ENCODE measurements at places on chromosomes 2 and 18.

GRCh38 chr18:50133526-50133925 is 61.4 kb downstream of the MYO5B start:
- DNase-seq = no peak

DNA sequence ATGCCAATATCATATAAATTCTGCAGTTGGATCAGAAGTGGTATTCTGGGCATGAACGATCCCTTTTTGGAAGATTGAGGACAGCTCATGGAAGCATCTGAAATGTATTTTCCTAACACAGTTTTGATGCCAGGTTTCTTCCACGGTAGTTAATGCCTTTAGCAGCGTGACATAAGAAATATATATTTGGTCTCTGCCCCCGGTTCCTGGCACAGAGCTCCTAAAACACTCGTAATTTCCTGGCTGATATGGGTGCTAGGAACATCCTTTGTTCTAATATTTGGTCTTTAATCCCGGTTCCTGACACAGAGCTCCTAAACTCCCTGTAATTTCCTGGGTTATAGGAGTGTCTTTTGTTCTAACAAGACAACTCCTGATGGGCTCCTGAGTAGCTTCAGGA is 8.2 kb upstream of the CABLES1 start:
- no peak for DNase-seq

DNA sequence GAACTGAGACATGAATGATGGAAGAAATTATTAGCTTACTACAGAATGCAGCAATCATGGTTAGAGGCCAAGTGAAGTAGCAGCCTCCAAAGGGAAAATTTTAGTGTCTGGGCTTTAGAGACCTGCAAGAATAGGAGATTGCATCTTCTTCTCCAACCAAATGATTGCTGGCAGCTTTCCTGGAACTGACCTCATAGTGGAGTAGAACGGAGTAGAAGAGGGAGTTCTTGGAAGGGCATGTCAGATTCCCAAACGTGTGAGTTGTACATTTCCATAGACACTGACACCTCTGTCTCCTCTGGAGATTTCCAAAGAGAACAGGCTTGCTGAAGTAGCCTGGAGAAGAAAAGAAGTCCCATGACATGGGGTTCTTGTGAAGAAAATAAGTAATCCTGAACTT is 169.8 kb upstream of the ERBB4 start:
- DNase-seq = no peak

GRCh38 chr2:226475650-226476049 is 324.0 kb downstream of the IRS1 start:
- DNase-seq = no peak

DNA sequence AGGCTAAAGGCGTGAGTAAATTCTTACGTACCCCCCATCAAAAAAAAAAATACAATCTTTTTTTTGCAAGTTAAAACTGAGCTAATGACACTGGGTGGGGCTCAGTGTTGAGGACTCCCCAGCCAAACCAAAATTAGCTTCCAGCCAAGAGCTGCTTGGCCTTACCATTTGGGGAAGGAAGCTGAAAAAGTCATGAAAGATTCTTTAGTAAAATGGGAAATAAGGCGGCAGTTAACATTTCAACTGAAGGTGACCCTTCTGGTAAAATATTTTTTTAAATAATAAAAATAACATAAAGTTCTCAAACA is 16.4 kb downstream of the SMAD7 start:
- no peak for DNase-seq

DNA sequence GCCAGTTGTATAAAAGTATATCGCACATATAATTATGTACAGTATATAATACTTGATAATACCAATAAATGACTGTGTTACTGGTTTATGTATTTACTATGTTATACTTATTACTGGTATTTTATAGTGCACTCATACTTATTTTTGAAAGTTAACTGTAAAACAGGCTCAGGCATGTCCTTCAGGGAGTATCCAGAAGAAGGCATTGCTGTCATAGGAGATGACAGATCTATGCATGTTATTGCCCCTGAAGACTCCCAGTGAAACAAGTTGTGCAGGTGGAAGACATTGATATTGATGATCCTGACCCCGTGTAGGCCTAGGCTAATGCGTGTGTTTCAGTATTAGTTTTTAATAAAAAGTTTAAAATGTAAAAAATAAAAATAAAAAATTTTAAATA is 20.3 kb upstream of the ASXL3 start:
- DNase-seq = no peak

GRCh38 chr2:148607566-148607965 is 37.0 kb upstream of the EPC2 start:
- peak; percentile 52 for DNase-seq

DNA sequence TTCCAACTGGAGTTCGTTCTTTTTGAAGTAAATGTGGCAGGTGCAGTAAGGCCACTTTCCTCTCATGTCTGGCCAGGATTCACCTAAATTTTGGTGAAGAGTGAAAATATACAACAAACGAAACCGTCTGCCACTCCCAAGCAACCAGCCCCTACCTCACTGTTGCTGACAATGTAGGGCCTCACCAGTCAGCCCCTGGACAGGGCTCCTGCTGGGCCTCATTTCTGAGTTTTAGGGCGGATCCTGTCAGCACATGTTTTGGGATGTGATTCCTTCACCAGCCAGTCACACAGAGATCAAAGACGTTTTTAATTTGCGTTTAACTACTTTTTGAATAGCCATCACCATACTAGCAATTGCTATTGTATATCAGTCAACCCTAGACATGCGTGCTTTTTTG is 185.0 kb downstream of the WDR7 start:
- no peak for DNase-seq

DNA sequence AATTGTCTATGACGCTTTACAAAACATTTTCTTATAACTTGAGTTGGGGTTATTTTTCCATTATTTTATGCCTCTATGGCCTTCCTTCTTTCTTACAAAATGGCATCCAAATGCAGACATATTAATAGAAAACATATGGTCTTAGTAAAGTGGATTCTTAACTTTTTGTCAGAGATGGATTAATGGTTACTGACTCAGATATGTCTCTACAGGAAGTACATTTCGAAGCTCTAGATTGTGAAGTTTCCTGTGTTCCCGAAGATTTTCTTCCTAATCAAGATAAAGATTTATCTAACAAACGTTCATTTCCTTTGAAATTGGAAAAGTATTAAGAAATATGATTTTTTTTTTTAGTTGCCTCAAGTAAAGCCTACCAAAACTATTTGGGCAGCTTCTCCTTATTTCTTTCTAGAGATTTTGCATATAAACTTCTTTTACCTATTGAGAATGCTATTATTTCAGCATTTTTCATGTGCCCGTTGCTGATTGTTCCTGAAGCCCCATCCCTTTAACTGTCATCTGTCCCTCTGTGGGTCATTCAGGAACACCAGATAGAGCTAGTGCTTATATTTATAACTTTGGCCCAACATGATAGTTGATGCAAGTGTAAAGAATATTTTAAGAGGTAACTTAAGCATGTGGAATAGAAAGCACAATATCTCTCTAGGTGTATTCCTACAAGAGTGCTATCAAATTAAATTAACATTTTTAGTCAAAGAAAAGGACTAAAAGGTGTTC is 498.0 kb downstream of the CCDC85A start:
- no peak for DNase-seq

DNA sequence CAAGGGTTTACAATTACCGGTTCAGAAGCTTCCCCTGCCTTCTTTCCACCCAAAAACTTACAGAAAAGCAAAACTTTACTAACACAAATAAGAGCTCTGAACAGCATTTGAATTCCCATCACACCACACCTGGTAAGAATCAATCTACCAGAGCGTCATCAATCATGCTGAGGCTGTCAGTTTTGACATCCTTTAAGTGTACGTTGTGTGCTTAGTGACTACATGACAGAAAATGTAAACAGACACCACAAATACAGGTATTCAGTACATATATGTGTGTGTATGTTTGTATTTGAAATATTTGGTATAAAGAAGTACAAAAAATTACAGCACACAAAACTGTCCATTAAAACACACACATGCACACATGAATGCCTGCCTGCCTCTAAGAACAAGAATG is 523.5 kb downstream of the TMEM182 start:
- DNase-seq = no peak

DNA sequence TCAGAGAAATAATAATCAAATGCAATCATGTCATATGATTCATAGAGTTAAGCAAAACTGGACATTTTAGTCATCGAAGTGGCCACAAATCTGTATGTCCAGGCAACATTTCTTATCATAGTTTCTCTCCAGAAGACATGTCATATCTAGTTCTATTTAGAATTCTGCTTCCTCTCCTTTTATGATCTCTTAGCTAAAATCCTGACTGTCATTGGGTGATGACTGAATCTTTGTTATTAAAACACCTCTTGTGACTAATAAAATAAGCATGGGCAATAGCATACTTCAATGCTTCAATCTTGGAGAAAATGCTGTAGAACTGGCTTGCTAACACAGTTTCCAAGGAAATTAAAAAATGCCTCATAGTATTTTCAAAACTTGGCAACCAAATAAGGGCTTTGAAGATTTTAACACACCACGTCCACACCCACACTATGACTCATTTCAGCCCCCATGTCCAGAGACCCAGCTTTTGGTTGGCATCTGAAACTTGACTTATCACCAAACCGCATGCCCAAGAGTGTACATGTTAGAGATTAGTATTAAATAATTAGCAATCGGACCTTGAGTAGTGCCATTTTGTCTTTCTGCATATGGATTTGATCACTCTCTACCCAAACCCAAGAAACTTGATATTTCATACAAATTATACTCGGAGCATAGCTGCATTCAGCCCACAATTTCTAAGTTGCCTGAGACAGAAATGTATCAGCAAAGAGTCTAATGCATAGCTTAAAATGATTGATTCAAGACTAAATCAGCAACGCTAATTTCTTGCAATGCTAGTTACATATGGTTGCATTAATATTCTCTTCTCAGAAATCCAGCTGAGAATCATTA is 106.5 kb upstream of the ETAA1 start:
- no peak for DNase-seq

DNA sequence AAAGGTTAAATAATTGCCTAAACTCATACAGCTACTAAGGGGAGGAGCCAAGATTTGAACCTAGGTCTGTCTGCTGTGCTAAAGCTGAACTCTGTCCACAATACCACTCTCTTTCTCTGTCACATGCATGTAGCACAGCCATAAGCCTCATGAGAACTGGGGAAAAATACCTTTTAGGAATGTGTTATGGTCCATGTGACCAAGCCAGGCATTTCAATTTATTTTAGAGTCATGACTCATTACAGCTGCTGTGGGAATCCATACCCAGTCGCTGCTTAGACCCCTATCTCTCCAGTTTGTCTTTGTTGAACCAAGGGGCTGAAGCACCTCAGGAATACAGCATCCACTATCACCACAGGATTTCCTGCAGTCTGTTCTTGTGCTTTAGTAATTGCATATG is 200.0 kb upstream of the SIX3 start:
- no peak for DNase-seq

GRCh38 chr18:77267969-77268368 is 18.3 kb downstream of the GALR1 start:
- no peak for DNase-seq

DNA sequence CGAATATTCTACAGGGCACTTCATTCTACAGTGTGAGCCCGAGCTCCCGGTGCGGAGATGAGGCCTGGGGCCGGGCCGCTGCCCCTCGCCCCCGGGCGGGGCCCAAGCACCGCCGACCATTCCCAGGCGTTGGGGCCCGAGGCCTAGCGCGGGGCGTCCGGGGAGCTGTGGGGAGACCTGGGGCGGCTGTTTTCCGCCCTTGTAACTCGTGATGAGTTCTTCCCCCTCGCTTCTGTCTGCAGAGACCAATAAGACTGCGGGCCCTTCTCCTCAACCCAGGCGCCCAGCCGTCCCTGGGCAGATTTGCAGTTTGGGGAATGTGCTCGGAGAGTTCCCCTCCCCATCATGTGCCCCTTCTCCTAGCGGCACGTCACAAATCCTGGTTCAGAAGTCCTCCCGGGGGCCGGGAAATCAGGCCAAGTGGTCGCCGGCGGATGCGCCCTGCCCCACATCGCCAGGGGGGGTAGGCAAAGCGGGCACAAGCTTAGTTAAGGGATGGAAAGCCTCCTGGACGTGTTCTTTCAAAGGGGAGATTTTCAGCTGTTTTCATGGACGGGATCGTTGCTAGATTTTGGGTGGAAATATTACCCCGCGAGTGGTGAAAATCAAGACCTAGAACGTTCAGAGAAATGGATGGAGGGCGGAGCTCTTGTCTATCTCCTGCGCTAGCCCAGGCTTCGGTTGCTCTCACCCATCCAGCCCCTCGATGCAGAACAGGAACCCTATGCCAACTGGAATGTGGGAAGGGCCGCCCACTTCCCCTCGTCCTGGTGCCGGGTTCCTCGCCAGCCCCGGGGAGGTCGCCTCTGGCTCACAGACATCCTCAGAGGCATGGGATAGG is 18.8 kb upstream of the HAAO start:
- peak; percentile 58 for DNase-seq

- no peak for DNase-seq
Observed at GRCh38 chr2:123648016-123648415, 377.1 kb upstream of the CNTNAP5 start.

DNA sequence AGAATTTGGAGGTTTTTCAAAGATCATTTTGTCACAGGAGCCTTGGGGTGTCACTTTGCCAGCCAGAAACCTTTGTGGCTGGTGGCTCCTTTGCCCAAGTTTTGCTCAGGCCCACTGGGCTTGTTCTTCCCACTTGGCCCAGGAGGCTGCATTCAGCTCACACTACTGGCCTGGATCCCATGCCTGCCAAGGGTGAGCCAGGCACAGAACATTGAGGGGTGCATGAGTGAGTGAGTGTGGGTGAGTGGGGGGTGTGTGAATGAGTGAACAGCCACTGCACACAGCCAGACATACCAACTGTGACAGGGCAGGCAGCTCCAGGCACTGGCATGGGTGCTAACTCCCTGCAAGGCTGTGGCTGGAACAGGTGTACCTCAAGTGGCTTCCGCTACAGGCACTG is 39.6 kb downstream of the FAM171B start:
- DNase-seq = no peak

GRCh38 chr2:212973347-212973746 is 178.1 kb downstream of the IKZF2 start:
- DNase-seq = no peak

GRCh38 chr2:64595397-64596176 is 58.1 kb downstream of the SERTAD2 start:
- no peak for DNase-seq

DNA sequence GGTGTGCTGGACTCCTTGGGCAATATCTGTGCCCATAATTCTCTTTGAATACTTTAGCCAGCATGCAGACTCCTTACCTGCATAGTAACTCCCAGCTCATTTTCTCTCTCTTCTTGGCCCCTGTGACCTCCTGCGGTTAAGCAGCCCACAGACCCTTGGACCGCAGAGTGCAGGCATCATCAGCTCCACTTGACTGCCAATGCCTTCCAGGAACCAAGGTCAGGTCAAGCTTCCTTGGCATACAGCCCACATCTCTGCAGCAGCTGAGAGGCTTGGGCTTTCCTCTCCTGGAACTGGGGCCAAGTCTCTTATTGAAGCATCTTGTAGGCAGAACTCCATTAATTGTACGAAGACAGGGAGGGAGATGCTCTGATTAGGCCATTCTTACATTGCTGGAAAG is 130.1 kb upstream of the PIEZO2 start:
- DNase-seq = peak; percentile 71

Measured in left lobe of liver (tissue), 2 donors.